ENCODE measurements at places on chromosomes 11 and 22.

DNA sequence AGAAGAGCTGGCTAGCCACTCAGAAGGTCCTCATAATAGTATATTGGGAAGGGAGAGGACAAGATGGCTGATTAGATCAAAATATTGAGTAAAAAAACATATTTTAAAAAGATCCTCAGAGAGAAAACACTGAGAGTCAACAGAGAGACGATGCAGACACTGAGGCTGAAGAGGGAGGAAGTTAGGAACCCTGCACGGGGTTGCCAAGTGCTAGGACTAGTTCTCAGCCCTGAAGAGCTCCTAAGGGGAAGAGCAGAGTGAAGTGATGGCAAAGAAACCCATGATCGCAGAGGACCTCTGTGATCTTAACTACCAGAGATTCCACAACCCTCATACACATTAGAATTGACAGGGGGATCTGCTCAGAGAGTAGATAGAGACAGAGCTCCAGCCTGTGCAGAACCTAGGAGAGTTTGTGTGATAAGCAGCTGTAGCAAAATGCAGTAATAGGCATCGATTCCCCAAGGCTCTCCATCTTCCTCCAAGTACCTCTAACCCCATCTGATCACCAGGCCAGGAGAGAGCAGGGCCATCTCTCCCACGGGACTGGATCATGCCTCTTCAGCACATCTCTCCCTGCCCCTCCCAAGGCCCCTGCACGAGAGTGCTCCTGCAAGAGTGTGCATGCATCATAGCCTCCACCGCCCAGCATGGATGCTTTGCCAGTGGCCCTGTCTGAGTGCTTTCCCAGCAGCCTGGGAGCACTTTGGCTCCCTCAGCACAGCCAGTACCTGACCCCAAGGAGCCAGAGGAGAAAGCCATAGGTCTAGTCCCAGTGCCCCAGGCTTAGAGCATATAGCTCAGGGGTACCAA is 41.2 kb upstream of the ARL14EP start:
- DNase-seq, result no peak

GRCh38 chr11:1119604-1120146 is 38.1 kb upstream of the MUC5AC start:
- peak; percentile 54 for DNase-seq

GRCh38 chr11:35103366-35104208 is 35.4 kb upstream of the CD44 start:
- DNase-seq, result no peak

GRCh38 chr11:134477486-134477885 is 65.4 kb upstream of the B3GAT1 start:
- DNase-seq, result no peak

GRCh38 chr11:68958211-68958610 is 22.6 kb downstream of the MRGPRD start:
- DNase-seq, result no peak

DNA sequence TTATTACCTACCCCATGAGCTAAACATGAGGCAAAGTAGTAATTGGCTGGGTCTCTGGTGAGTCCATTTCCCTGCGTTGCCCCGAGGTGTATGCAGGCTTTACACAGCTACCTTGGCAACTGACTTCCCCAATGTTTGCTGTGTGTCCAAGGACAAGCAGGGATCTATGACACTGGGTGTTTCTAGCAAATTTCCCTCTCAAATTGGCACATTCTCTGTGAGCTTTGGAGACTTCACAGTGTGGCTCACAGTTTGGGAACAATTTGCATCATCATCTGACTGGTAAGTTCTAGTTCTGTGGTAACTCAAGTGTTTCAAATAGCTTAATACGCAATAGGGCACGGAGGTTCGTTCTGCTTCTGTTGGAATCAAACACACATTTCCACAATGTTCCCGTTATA is 12.5 kb downstream of the NNMT start:
- DNase-seq, result no peak

DNA sequence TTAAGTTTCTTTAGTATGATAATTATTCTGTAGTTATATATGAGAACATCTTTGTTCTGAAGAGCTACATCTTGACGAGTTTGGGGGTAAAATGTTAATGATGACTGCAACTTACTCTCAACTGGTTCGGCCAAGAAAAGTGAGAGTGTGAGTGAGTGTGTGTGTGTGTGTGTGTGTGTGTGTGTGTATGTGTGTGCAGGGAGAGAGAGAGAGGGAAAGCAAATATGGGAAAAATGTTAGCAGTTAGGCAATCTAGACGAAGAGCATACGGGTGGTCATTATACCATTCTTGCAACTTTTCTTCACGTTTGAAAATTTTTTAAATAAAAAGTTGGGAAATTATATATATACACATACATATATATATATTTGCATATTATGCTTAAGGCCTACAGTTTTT is 18.3 kb upstream of the TMEM41B start:
- no peak for DNase-seq

DNA sequence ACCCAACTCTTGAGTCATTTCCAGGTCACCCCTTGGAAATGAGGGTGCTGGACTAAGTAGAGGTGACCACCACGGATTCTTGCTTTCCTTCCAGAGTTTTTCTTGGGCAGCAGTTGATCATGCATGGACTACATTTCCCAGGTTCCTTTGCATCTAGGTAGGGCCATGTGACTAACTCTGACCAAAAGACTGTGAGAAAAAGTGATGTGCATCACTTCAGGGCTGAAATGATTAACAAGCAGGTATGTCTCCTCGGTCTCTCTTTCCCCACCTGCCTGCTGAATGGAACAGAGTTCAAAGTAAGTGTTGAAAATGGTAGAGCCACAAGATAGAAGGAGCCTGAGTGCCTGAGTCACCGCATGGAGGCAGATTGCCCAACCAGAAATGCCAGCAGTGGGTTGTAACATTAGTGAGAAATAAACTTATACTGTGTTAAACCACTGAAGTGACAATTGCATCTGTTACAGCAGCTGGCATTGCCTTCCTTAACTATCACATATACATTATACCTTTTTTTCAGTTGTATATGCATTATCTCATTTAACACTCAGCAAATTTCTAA is 113.5 kb downstream of the MN1 start:
- DNase-seq, result no peak

GRCh38 chr22:40401532-40401931 is 31.1 kb downstream of the SGSM3 start:
- DNase-seq, result peak; percentile 85

- no peak for DNase-seq
Measured at GRCh38 chr22:21650823-21651520, 8.9 kb downstream of the SDF2L1 start.

GRCh38 chr11:78635814-78636506 is 61.3 kb upstream of the NARS2 start:
- no peak for DNase-seq

GRCh38 chr22:43343262-43343669 is at the start of gene SCUBE1:
TSS of gene SCUBE1 (minus strand) at chr22:43343372. CDS start at chr22:43343261, 111 bp downstream.
- peak; percentile 79 for DNase-seq

- DNase-seq, result no peak
Measured at GRCh38 chr22:42626951-42627625, 12.4 kb upstream of the POLDIP3 start.

DNA sequence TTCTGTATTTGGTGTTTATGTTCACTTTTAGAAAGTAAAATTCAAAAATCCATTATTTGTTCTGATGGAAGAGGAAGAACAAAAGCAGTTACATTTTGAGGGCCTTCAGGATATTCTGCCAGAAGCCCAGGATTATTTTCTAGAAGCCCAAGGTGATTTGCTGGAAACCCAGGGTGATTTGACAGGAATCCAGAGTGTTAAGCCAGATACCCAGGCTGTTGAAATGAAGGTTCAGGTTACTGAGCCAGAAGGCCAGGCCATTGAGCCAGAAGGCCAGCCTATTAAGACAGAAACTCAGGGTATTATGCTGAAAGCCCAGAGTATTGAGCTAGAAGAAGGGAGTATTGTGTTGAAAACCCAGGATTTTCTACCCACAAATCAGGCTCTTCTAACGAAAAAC is 33.1 kb downstream of the CCDC15 start:
- DNase-seq, result no peak

- no peak for DNase-seq
Measured at GRCh38 chr11:93017821-93018690, 48.6 kb downstream of the MTNR1B start.

DNA sequence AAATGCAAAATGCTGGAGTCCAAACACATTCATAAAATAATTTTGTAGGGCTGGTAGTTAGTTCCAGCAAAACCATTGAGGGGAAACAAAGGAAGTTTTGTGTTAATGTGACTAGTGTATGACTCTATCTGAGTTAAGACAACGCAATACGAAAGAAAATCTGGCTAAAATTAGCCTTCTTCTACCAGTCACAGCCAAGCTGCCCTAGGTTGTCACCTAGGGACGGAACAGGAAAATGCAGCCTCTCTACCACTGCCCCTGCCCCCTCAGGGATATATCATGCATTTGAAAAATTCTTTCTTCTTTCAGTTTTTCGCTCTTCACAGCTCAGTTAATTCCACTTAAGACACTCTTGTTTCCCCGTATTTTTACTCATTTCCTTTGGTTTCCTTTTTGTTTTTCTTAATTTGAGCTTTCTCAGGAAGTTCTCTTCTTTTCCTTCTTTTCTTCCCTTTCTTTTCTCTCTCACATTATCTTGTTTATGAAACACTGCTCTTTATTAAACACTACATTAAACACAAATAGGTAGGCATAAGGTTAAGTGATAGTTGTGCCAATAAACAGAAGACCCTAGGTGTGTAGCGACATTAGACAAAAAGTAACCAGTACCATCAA is 30.6 kb downstream of the KIRREL3 start:
- no peak for DNase-seq

DNA sequence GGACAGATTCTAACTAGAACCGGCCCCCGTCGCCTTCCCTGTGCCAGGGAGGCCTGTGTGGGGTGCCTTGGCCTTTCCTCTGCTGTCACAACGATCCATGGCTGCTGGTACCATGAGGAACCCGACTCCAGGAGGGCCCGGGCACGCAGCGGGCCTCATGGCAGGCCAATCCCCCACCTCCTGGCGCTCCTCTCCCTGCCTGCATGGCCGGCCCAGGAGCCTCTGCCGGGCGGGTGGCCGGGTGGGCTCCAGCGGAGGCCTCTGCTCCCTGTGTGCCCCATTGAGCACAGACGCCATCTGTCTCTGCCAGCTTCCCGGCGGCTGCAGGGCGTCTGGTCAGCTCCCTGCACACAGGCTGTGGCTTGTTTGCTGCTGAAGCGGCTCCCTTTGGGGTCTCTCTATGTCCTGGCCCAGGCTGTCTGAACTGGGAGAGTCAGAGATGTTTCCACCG is 86.5 kb downstream of the MYEOV start:
- peak; percentile 25 for DNase-seq

GRCh38 chr22:45429424-45429823 is 15.9 kb downstream of the RIBC2 start:
- DNase-seq, result peak; percentile 24

DNA sequence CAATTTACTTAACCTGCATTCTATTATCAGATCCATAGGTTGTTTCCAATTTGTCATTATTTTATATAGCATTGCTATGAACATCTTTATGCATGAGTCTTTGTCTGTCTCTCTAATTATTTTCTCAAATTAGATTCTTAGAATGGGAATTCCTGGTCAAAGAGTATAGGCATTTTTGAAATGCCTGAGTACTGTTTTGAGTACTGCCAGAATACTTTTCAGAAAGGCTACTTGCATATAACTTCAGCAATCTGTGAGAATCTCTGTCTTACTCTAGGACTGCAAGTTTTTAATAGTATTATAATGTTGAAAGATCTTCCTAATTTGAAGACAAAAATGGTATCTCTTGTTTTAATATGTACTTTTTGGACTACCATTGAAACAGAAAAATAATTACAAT is 56.6 kb downstream of the KCNC1 start:
- no peak for DNase-seq

DNA sequence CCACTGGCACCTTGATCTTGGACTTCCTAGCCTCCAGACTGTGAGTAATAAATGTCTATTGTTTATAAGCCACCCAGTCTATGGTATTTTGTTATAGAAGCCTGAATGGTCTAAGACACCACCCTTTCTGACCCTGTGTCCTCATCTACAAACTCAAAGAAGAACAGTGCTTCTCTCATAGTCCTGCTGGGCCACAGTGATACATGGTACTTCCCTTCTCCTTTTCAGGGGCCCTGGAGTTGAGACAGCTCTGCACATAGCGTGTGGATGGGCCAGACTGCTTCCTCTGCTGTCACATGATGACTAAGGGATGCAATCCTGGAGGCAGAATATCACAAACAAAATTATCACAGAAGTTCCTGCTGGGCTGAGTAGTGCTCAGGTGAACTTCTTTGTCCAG is 5.0 kb downstream of the KCNJ11 start:
- DNase-seq, result no peak

DNA sequence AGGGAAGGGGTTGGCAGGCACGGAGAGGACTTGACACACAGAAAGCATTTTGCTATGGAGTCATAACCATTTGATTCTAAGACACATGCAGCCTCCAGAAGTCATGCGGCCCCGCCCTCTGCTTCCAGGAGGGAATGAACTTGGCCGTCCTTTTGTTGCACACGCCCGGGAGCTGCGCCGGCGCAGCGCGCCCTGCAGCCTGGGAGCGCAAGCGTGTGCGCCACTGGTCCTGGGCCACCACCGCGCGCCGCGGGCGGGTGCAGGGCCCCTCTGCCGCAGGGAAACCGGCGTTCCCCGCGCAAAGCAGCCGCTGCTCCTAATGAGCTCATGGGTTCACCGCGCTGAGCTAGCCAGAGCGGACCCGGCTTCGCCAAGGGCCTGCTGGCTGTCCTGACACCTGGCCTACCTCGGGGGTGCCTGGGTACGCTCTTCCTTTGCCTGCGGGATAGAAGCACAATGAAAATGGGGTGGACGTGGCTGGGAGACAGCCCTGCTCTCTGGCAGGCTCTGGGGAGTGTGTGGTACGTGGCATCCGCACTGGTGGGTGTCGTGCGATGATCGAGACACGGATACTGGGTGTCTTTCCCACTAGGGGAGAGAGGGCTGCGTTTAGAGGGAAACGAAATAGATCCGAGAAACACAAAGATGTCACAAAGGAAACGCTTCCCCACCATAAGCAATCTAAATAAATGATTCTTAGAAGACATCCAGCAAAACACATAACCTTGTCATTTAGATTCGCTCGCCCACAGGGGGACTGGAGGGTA is 669 bp downstream of the MICAL3 start:
- peak; percentile 72 for DNase-seq

DNA sequence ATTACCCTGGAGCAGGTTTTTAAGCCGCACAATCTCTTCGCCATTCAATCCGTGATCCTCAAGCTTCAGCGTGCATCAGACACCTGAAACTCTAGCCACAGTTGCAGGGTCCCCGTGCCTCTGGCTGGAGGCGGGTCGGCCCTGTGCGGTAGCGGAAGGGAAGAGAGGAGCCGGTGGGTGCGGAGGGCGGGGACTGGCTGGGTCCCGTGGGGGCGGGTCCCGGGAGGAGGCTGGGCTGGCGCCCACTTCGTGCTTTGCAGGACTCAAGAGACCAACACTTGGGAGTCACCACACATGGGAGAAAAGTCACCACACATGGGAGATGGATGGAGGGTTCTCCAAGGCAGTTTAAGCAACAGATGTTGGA is 772 bp downstream of the C22orf15 start:
- peak; percentile 82 for DNase-seq

Data from activated effector memory CD4-positive, alpha-beta T cell treated with anti-CD3 and anti-CD28 coated beads, Interleukin-2, amount 50 U/mL, for 16 hours (primary cell).